Thoracic aorta (tissue), 2 donors: ENCODE measurements at places on chromosomes 2 and 18.

DNA sequence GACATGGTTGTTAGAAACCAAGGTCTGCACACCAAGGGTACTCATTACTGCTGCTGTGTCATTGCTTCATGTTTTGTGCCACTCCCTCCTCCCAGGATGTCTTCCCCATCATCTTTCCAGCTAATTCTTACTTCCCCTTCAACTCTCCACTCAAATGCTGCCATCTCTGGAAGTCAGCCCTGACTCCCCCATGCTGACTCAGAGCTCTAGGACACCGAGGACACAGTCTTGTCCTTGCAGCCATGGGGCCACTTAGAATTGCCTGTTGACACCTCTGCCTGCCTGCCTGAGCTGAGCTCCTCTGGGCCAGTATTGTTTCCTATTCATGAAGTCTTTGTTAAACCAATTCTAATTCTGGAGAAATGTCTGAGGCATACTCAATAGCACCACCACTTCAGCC is 100.2 kb downstream of the GYPC start:
- no peak for DNase-seq

DNA sequence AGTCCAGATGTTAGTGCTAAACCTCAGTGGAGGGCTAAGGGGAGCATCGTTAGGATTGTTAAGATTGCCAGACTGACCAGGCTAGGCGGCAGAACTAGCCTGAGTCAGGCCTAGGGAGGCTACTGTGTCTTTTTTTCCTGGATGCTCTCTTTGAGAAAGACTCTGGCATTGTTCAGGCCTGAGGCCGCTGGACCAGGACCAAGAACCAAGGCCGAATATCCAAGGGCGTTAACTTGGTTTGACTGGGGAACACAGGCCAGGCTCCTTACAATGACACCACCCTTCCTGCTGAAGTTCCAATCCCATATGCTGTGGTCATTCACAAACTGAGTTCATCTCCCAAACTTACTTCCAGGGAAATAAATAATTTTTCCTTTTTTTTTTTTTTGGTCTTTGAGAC is 10.6 kb downstream of the HTRA2 start:
- no peak for DNase-seq

GRCh38 chr2:124353656-124354055 is 328.6 kb downstream of the CNTNAP5 start:
- no peak for DNase-seq

- DNase-seq = no peak
Observed at GRCh38 chr2:160647967-160648685, 154.5 kb upstream of the RBMS1 start.

GRCh38 chr2:157611726-157612125 is 16.9 kb downstream of the ACVR1C start:
- DNase-seq = no peak

DNA sequence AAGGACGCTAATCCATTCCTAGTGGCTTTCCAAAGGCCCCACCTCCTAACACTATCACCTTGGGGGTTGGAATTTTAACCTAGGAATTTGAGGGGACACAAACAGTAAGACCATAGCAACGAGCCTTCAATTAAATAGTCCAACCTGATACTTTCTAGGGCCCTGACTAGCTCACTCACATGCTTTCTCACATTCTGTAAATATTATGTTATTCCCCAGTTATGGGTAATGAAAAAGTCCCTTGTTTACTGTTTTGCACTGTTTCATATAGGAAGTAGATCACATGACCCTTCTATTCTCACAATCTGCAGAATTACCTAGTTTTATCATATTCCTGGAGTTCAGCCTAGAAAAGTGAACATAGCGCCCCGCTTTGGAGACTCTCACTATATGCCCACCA is 1212.1 kb upstream of the ACVR2A start:
- no peak for DNase-seq

GRCh38 chr2:75284345-75284744 is 85.0 kb upstream of the TACR1 start:
- DNase-seq = no peak

GRCh38 chr2:234289834-234290590 is 206.9 kb downstream of the ARL4C start:
- DNase-seq = no peak

DNA sequence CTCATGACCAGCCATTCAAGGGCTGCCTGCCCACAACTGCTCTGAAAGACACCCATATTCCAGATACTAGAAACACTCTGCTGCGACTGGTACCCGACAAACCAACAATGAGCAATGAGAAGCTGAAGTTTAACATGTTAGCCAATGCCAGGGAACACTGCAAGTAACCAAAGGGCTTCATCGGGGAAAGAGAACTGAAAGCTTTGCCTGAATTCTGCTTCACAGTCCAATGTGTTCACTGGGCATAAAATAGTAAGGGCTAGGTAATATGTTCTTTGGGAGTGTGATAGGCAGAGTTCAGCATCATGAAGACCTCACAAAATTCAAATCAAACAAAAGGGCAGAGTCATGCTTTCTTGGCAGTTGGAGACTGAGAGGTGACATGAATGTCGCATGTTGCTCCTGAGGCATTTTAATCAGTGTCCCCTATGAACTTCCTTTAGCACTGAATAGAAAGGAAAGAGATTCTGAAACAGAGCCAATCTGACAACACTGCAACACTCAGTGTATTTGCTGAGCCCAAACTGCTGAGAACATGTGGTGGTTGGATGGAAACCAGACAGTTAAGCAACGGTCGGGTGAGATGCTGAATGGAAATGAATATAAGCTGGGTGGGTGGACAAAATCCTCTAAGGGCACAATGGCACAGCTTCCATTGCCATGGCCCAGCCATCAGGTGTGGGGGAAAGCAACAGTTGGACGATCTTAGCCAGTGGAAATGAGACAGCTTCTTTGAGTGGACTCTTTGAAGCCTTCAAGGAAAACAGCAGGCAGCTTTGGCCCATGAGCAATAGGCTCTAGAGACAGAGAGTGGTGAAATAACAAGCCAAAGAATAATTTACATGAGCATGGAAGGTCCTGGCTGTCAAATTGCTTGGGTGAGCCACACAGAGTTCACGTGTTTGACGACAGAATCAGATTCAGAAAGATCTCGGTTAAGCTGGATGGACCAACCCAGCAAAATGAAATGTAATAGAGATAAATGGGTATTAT is 277.5 kb downstream of the AFF3 start:
- DNase-seq = no peak

- DNase-seq = no peak
Observed at GRCh38 chr2:59912042-59912441, 641.4 kb downstream of the BCL11A start.

GRCh38 chr2:150490466-150490865 is 3.0 kb upstream of the RND3 start:
- no peak for DNase-seq

- no peak for DNase-seq
Observed at GRCh38 chr2:45344502-45344901, 266.6 kb downstream of the SRBD1 start.

- DNase-seq = no peak
Observed at GRCh38 chr18:3816610-3817363, 366.8 kb downstream of the TGIF1 start.

- DNase-seq = no peak
Observed at GRCh38 chr18:22141211-22141610, 28.2 kb upstream of the GATA6 start.

DNA sequence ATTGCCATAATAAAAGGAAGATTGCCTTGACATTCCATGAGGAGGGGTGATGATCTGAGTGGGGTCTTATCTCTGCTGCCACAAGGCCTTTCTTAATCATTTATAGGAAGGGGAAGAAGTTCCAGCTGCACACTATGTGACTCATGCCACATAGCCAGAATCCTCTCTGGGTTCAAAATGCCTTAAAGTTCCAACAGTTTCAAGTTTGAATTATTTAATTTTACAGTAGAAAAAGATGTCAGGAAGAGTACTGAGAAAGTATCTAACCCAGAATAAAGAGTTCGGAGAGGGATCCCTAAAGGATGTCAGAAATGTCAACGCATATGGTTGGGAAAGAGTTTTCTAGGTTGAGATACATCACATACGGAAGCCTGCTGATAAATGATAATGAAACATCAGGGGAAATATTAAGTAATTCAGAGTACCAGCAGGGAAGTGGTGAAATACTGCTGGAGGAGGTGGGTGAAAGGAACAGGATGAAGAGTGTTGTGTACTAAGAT is 999.9 kb downstream of the TSN start:
- no peak for DNase-seq

DNA sequence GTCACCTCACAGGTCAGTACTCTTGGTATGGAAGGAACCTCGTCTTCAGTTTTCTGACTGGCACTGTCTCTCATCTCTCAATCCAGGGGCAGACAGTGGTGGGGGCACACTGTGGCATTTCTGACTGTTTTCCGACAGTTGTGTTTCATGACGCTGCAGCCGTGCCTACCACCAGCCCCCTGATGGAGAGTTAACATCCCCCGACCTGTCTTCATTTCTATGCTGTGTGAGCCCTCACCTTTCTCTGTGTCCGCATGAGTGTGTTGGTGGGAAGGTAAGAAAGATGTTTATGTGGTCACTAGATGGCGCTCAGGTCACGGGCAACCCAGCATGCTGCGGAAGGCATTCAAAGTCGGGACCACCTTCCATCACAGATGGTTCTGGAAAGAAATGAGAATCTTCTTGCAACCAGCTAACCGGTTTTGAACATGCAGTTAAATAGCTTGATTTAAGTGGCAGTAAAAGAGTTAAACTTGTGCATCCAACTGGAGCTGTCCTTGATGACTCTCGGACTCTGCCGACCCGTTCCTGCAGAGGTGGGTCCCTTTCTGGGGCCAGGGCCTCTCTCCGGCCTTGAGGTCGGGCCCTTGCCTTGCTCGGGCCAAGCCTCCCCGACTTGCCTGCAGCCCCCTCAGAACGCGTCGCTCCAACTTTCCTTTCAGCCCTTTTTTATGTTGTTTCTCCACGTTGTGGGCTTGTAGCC is 92.4 kb downstream of the DYSF start:
- DNase-seq = no peak

- DNase-seq = no peak
Observed at GRCh38 chr2:56729212-56729611, 545.4 kb downstream of the CCDC85A start.

DNA sequence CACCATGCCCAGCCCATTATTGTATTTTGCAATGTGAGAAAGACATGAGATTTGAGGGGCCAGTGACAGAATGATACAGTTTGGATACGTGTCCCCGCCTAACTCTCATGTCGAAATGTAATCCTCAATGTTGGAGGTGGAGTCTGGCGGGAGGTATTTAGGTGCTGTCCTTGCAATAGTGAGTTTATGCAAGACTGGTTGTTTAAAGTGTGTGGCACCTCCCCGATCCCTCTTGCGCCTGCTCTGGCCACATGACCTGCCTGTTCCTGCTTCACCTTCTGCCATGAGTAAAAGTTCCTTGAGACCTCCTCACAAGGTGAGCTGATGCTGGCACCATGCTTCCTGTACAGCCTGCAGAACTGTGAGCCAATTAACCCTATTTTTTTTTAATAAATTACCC is 16.6 kb downstream of the CNDP1 start:
- no peak for DNase-seq

GRCh38 chr2:29011418-29012060 is 30.4 kb downstream of the TOGARAM2 start:
- DNase-seq = no peak

DNA sequence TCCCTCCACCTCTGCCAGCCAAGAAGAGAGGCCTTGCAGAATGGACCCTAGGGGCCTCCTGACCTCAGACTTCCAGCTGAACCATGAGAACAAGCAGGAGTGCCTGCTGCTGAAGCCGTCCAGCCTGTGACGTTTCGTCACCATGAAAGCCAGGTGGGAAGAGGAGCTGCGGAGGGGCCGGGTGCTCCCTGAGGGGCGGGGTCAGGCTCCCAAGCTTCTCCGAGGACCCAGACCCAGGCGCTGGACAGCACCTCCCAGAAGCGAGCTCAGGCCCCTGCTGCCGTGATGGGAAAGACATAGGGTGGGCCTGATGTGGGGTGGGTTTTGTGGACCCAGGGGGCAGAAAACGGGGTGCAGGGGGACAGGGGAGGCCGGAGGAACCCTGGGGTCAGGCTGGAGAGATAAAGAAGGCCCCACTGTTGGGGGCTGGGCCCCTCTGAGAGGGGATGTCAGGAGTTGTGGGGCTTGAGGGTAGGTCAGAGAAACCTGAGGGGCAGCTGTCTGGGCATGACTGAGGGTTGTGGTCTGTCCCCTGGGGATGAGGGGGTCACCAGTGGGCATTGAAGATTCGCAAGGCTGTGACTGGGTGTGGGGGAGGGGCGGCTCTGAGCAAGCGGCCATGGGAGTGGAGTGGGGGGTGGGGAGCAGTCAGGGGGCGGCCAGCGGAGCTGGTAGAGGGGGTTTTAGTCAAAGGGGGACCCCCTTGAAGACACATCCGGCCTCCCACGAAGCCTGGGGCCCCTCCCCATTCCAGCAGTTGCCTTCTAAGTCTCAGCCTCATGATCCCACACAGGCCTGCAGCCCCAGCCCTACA is 73.4 kb upstream of the ODC1 start:
- no peak for DNase-seq

DNA sequence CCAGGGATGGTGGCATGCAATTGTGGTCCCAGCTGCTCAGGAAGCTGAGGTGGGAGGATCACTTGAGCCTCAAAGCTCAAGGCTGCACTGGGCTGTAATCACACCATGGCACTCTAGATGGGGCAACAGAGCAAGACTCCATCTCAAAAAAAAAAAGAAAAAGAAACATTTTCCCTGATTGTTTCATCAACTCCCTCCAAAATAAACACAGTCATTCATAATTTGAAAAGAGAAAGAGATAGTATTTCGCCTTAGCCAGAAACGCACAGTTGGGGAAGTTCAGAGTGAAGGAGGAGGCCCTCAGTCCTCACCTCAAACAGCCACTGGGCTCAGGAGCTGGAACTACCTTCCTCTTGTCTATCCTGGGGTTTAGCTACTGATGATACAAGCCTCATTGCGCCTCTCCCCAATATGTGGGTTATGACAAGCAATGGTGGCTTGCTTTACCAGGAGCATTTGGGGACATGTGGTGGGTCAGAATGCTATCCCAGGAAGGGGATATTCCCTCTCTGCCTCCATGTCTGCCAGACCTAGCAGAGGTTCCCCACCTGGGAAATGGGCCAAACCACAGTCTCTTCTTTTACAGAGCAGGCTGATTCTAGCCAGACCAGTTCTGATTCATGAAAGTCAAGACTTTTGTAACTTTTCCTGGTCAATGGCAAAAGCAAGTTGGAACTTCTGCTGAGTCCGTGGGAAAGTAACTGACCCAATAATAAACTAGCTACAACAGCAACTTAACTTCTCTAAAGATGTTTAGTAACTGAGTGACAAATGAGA is 22.2 kb upstream of the TMEM87B start:
- DNase-seq = no peak

GRCh38 chr18:54787616-54788015 is 40.7 kb upstream of the RAB27B start:
- DNase-seq = no peak

- DNase-seq = no peak
Observed at GRCh38 chr2:120805602-120806001, 69.9 kb downstream of the GLI2 start.

- no peak for DNase-seq
Observed at GRCh38 chr2:120738786-120739437, 3.2 kb downstream of the GLI2 start.

DNA sequence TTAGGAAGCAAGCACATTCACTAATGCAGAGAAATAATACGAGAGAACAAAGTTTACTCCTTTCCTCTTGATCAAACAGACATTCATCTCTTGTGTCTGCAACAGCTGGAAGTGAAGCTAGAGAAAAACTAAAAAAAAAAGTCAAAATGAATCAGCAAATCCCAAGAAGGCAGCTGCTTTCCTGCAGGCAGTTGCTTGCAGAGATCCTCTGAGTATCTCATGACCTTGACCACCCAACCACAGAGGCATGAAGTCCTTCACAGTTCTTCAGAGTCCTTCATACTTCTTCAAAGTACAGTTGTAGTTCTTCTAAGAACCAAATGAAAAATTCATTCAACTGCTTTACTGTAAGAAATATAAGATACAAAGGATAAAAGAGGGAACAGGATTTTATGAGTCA is 97.2 kb upstream of the ACVR1C start:
- no peak for DNase-seq

- no peak for DNase-seq
Observed at GRCh38 chr2:231751042-231751815, 29.9 kb downstream of the PDE6D start.
